ENCODE measurements at places on chromosomes 7 and 10.

DNA sequence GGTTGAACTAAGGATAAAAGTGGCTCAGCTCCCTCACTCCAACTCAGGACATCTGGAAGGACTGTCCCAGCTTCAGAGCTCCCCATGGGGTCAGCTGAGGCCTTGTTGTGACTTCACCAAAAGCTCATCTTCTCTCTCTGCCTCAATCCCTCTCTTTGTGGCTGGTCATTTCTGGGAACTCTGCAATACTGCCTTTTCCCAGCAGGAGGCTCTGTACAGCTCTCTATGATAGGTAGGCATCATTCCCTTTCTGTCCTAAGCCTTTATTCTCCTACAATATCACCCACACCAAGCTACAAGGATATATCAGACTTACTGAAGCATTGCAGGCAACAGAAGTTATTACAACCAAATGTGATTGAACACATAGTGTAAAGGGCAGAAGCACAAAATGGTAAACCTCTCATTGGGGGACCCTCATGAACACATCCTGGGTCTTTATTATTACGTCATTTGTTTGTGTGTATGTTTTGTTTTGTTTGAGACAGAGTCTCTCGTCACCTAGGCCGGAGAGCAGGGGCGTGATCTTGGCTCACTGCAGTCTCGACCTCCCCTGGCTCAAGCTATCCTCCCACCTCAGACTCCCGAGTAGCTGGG lies 36.7 kb upstream of the PRPS1L1 start:
- peak; percentile 45 for DNase-seq

- DNase-seq, result peak; percentile 31
Measured at GRCh38 chr10:48523820-48524758, 80.8 kb downstream of the ARHGAP22 start.

- DNase-seq, result no peak
Measured at GRCh38 chr10:120610791-120611190, 153.8 kb downstream of the PLPP4 start.

DNA sequence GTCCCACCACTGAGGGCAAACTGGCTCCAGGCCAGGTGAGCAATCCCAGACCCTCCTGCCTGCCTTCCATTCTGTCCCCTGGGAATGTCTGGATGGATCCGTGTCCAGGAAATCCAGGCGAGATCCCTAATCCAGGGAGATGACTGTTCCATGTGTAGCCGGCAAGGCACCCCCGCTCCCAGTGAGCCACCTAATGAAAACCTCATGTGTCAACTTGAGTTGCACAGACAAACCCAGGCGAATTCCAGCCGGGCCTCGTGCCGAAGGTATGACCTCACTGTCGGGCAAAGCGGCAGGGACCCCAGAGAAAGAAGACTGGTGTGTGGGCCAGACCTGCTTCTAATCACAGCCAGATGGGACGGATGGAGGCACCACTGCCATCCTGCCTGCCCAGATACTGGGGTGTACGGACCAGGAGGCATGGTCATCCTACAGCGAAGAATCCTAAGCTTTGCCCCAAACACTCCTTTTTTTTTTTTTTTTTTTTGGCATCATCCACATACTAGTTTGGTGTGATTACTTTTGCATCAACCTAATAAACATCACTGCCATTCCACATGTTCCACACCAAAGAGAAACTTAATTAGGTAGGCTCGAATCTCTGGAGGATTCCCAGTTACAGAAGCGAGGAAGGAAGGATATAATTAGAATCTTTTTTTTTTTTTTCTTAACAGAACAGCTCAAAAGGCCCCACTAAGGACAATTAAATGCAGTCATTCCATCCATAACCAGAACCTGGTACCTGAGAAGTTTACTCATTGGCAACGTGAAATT lies 313.1 kb downstream of the CALN1 start:
- DNase-seq, result no peak

DNA sequence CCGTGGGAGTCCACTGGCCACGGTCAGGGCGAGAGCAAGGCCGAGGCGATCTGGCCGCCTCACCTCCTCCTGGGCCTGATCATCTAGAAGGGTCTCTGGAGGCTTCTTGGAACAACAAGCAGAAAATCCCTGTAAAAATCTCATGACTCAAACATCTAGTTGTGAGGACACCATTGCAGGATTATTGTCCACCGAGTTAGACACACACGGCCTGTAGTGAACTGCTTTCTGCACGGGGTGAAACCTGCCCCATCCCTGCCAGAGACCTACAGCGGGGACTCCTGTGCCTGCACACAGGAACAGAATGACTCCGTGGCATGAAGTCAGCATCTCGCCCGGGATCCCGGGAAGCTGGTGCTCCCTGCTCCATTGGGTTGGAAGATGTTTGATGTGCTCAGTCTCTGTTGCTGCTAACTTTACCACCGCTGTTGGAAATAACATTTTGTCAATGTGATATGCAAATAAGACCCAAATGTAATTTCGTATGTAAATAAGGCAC lies 267.0 kb upstream of the TCERG1L start:
- DNase-seq, result no peak

DNA sequence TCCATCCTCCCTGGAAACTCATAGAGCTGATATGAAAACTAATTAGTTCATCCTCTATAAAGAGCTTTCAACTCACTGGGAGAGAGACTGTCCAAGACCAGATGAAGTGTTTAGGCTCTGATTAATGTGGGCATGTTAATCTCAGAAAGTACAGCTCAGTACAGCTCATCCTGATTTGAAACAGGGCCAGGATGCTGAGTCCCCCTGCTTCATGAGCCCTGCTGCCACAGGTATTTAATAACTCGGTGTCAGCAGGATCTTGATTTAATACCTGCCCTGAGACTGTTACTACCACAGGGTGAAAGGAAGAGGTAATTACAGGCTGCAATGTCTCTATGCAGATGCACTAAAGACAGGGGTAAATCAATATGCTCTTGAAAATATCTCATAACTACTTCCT lies 10.8 kb downstream of the LMOD2 start:
- DNase-seq, result no peak

DNA sequence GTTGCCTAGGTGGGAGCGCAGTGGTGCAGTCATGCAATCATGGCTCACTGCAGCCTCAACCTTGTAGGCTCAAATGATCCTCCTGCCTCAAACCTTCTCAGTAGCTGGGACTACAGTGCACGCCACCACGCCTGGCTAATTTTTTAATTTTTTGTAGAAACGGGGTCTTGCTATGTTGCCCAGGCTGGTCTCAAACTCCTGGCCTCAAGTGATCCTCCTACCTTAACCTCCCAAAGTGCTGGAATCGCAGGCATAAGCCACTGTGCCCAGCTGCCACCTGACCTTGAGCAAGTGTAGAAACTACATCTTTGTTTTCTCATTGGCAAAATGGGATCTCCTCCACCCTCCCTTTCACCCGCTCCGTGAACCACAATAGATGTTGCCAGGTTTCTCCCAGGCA lies 15.0 kb upstream of the MYH16 start:
- no peak for DNase-seq

- DNase-seq, result peak; percentile 43
Measured at GRCh38 chr10:33277135-33277536, 57.3 kb downstream of the NRP1 start.

GRCh38 chr7:17984288-17984687 lies 43.4 kb downstream of the PRPS1L1 start:
- no peak for DNase-seq

GRCh38 chr7:7859411-7859810 lies 109.2 kb upstream of the GLCCI1 start:
- no peak for DNase-seq

DNA sequence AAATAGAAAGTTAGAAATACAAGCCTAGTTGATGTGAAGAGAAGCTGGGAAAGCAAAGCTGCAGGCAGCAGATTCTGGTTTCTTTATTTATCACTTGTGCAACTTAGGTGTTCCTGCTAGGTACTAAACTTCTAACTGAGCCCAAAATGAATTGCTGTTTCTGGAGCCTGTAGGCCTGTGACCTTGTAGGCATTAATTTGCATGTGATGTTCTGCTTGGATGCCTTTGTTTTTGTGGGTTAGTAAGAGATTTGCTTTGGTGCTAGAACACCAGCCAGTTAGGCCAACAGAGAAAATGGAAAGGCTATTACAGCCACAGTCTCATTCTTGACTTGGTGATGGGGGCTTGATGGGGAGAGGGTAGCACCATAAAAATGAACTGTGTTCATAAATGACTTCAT lies 370.7 kb downstream of the PPP1R3A start:
- DNase-seq, result no peak

Measured in cardiac fibroblast (primary cell).